ENCODE measurements at places on chromosomes 7 and 10.

DNA sequence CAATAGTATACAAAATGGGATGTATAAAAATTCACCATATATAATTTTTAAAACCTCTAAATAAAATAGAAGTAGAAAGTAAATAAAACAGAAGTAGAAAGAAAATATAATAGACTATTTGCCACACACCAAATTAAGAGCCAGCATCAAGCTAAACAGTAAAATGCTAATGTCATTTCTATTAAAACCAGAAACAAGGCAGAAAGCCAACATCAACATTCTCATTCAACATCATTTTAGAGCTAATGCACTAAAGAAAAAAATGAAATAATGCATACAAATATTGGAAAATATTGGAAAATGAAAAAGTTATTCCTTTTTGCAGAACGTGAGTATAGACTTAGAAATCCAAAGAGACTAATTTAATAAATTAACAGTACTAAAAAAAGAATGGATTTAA, 23.4 kb upstream of the RELN start:
- no peak for DNase-seq

DNA sequence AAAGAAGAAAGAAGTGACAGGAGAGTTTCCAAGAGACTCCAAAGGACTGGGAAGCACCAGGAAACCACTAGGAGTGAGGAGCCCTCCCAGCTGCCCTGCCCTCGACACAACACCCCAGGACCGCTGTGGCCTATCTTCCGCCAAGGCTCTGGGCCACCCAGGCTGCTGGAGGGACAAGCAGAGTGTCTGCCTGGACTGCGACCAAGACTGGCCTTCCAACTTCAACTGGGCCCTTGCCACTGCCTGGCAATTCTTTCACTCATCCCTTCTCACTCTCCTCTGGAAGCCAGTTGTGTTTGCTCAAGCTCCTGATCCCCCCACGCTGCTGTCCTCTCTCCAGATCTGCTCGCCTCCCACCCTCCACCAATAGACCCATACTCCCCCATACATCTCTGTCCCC, 10.2 kb downstream of the KIAA1549 start:
- DNase-seq, result no peak

- peak; percentile 86 for DNase-seq
These were observed 37.4 kb upstream of the GRM8 start for GRCh38 chr7:127290116-127290655.

GRCh38 chr10:92222603-92223262, 68.1 kb downstream of the CPEB3 start:
- no peak for DNase-seq

DNA sequence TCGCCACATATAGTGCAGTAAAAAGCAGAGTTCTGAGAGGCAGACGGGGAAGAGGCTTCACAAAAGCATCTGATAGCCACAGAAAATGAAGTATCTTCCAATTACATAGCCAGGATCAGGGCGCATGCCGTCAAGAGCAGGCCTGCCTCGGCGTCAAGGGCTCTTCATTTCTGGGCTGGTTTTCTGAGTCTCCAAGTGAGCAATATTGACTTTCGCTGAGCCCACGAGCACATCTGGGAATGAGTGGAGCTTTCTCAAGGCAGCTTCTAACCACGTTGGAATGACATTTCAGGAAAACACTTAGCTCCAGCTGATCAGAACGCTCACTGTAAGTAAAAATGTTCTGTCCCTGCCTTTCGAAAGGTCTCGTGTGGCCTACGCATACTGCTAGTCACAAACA, 51.9 kb downstream of the CLRN3 start:
- no peak for DNase-seq

GRCh38 chr7:46839651-46840050, 742.3 kb downstream of the TNS3 start:
- no peak for DNase-seq

DNA sequence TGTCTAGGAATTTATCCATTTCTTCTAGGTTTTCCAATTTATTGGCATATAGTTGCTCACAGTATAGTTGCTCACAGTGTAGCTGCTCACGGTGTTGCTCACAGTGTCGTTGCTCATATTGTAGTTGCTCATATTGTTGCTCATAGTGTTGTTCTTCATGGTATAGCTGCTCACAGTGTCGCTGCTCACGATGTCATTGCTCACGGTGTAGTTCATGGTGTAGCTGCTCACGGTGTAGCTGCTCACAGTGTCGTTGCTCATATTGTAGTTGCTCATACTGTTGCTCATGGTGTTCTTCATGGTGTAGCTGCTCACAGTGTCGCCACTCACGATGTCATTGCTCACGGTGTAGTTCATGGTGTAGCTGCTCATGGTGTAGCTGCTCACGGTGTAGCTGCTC, 7.7 kb upstream of the PRKAR1B start:
- no peak for DNase-seq

Measured in skin of body (tissue), 3 donors.